ENCODE measurements at places on chromosomes 13 and 19.

- ATAC-seq, result no peak
Observed at GRCh38 chr13:112761701-112762689, 72.2 kb downstream of the ATP11A start.

- no peak for ATAC-seq
Observed at GRCh38 chr19:7492142-7492541, 3.3 kb upstream of the PEX11G start.

GRCh38 chr13:32993145-32993544, 23.1 kb upstream of the KL start:
- ATAC-seq, result no peak

DNA sequence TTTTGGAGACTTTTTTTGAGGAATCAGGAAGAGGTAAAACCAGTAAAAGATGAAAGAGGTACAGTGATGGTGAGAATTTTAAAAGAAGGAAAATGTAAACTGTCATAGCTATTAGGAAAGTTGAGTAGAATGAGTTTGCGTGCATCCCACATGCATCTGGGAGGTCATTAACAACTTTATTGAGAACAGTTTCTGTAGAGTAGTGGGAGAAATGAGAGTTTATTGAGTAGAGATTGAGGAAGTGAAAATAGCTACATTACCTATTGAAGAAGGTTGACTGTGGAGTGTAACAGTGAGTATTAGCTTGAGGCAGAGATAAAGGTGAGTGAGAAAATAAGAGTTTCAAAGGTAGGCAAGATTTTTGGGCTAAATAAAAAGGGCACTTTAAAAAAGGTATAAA, 38.7 kb downstream of the BRCA2 start:
- no peak for ATAC-seq

- no peak for ATAC-seq
Observed at GRCh38 chr13:20848944-20849343, 53.6 kb downstream of the XPO4 start.

DNA sequence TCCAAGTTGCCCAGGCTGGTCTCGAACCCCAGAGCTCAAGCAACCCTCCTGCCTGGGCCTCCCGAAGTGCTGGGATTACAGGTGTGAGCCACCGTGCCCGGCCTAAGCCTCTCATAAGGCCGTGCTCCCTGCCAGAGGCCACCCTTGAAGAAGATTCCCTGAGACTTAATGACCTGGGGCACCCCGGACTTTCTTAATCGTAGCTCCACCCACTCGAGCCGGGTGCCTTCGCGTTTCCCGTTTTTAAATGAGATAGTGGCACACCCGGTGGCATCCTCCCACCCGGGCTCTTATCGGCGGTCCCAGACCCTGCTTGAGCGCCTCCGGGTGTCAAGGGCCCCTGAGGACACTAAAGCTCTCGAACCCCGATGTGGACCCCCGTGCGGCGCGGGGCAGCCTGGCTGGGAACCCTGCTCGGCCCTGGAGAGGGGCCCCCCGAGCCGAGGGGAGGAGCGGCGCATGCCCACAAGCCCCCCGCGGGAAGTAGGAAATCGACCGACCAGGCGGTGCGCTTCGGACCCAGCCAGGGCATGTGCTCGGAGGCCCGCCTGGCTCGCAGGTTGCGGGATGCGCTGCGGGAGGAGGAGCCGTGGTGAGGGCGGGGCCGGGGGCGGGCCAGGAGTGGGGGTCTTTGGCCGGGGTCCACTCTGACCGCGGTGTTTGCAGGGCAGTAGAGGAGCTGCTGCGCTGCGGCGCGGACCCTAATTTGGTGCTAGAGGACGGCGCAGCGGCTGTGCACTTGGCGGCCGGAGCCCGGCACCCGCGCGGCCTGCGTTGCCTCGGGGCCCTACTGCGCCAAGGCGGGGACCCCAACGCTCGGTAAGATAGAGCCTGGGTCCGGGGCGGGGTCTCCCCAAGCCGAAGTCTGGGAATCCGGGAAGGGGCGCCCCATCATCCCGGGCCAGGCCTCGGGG, at the start of gene ANKLE1:
ANKLE1 (plus strand) TSS at position 511 of the 914 bp plus-strand sequence; CDS start at position 531, 20 bp downstream.
- ATAC-seq, result peak; percentile 73

DNA sequence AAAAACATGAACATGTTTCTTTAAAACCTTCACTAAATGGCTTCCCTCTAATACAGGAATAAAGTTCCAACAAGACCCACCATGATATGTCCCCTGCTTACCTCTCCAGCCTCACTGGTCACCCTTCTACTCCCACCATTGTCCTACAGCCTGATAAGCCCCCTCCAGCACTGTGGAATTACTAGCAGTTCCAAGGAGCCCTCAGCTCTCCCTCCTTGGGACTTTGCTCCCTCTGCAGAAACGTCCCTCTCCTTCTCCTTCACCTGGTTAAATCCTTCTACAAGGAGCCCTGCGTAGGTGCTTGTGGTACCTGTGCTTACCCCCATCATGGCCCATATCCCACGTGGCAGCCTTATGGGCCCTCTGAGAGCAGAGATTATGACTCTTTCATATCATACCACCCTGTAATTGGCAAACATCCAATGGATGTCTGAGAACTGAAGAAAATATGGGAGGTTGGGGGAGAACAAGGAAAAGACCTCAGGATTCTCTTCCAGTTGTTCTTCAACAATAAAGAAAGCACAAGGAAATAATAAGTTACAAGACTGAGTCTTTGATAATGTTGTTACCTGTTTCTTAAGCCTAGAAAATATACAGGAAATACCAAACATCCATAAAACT, 26.1 kb upstream of the DOCK9 start:
- ATAC-seq, result no peak

GRCh38 chr19:22530042-22530441, 104.1 kb upstream of the ZNF492 start:
- ATAC-seq, result no peak

DNA sequence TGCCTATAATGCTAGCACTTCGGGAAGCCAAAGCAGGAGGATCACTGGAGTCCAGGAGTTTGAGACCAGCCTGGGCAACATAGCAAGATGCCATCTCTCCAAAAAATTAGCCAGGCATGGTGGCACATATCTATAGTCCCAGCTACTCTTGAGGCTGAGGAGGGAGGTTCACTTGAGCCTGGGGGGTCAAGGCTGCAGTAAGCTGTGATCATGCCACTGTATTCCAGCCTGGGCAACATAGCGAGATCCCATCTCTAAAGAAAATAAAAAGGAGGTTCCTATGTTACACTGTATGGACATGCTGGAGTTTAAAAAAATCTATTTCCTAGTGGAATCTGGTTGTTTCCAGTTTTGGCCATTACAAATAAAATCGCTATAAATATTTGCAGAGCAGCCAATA, 2.6 kb downstream of the CAB39L start:
- ATAC-seq, result no peak

DNA sequence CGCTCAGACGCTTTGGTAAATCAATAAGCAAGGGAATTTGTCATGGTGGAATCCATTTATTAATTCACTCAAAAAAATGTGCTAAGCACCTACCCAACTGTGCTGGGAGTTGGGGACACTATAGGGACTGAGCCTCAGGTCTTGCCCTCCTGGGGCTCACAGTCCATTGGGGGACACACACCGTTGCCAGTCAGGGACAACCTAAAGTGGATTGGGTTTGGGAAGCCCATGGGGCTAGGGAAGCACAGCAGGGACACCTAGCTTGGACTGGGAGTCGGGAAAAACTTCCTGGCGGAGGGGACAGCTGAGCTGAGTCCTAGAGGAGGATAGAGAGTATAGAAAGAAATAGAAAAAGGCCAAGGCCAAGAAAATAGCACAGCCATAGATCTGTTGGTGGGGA, 8.5 kb downstream of the FOSB start:
- ATAC-seq, result peak; percentile 5

DNA sequence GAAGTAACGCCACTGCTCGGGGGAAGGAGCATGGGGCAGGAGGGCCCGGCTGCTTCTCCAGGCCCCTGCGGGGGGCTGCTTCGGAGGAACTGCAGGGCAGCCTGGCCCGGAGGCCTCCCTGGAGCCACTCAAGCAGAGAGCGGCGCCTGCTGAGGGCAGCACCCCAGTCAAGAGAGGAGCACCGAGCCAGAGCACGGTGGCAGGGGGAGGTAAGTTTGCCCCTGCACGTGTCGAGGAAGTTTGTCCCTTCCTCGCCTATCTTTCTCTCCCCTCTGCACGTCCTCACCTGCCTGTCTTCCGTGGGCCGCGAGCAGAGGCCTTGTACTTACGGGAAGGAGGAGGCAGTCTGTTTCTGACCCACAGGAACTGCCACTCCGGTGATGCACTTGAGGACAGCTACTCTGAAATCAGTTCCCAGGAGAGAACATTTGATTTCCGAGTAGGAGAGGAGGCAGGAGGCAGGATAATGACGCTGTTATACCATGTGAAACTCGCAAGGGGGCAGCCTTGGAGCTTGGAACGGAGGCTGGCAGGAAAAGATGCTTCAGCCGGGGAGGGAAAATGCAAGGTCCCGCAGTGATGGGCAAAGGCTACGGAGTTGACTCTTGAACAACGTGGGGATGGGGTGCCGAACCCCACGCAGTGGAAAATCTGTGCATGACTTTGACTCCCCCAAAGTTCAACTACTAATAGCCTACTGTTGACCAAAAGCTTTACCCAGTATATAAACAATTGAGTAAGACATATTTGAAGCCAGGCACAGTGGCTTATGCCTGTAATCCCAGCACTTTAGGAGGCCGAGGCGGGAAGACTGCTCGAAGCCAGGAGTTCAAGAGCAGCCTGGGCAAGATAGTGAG, 5.0 kb downstream of the FFAR1 start:
- peak; percentile 89 for ATAC-seq

GRCh38 chr19:51434456-51434855, 17.0 kb upstream of the SIGLEC10 start:
- ATAC-seq, result no peak

DNA sequence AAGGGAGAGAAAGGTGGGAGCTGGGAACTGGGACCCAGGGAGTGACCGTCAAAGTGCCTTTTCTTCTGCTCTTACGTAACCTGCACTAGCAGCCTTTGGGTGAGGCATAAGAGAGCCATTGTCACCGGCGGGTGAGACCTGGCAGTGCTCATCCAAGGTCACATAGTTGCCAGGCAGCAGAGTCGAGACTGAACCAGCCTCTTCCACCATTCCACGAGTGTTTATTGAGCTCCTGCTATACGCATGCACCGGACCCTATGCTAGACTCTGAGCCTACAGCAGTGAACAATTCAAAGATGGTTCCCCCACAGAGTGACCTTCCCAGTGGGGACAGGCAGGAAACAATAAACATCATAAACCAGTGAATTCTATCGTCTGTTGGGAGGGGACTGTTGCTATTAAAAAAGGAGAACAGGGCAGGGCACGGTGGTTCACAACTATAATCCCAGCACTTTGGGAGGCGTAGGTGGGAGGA, 18.6 kb upstream of the STRN4 start:
- no peak for ATAC-seq

- no peak for ATAC-seq
Observed at GRCh38 chr13:40168425-40169166, 497.8 kb downstream of the FOXO1 start.

DNA sequence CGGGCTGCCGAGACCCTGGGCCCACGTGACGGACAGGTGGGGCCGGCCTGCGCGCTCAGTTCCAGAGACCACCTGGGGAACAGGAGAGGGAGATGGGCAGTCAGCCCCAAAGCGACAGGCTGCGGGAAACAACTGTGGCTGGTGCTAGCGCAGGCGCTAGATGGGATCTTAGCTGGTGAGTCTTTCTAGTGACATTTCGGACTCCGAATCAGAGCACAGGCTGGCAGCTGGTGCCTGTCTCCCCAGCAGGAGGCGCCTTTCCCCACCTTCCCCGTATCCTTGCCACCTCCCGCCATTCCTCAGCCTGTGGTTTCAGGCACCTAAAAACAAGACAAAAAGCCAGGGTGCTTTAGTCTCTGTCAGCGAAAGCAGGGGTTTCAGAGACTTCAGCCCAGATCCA, 19.4 kb upstream of the RANBP3 start:
- no peak for ATAC-seq

DNA sequence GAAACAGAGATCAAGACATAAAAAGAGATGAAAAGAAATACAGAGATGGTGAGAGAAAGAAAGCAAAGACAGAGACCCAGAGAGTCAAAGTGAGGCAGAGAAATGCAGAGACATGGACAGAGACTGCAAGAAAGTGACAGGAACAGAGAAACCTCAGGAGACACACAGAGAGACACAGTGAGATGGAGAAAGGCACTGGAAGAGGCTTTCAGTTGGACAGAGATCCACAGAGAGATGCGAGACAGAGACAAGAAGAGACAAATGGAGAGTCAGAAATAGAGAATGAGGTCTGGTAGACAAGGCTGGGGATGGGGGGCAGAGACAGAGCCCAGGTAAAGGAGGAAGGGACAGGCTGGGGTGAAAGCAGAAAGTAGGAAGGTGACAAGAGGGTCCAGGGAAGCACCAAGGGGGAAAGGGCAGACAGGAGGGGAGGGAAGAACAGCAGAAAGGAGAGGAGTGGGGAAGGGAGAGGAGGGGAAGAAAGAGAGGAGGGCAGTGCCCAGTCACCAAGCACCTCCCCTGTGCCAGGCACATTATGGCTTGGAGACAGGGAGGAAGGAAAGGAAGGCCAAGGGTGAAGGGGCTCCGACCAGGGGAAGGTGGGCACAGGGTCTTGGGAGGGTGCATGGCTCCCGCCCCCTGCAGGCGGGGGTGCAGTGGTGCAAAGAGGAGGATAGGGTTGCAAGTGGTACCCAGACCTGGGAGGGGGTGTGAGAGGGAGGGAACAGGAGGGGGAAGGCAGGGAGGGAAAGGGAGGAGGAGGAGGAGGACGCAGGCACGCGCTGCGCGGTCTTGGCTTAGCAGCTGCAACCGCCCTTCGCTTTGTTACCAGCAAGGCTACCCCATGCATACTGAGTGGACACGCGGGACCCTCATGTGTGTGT, 38.4 kb downstream of the DEDD2 start:
- no peak for ATAC-seq

- peak; percentile 47 for ATAC-seq
Observed at GRCh38 chr19:43311706-43312105, 41.8 kb upstream of the CD177 start.

DNA sequence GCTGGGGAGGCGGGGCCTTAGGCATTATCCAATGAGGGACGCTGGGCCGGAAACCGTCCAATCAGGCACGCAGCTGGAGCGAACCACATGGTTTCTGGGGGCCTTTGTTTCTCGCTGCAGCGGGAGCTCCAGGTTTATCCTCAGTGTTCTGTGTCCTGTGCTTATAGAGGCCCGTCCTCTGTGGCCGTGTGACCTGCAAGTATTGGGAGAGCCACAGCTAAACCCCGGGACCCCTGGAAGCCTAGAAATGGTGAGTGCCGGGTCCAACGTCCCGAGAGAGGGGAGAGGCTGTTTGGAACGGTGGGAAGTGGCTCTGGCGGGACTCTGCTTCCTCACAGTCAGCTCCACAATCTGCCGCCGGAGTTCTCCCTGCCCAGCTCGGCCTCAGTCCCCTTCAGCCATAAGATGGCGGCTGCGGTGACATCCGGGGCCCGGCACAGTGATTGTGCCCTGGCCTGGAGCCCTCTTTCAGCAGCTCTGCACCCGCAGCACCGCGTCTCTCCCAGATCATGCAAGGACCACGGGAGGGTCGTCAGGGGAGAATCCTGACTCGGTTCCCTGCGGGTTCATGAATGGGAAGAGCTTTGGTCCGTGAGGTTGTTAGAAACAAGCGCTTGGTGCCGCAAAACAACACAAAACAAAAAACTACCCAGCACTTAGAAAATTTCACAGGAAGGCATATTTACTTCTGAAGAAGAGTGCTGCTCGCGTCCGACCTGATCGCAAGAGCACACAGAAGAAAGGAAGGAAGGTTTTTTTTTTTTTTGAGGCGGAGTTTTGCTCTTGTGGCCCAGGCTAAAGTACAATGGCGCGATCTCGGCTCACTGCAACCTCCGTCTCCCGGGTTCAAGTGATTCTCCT, at the start of gene ZNF253:
ZNF253 (plus strand) TSS at position 133 of the 861 bp plus-strand sequence; CDS start at position 248, 115 bp downstream.
- ATAC-seq, result peak; percentile 99
